Endothelial cell of umbilical vein (primary cell): ENCODE measurements at places on chromosomes 4 and X. TPM values are rescaled to one million over a fixed set of nuclear protein-coding genes. Genes with fewer than 3 reads are reported as not detected.

DNA sequence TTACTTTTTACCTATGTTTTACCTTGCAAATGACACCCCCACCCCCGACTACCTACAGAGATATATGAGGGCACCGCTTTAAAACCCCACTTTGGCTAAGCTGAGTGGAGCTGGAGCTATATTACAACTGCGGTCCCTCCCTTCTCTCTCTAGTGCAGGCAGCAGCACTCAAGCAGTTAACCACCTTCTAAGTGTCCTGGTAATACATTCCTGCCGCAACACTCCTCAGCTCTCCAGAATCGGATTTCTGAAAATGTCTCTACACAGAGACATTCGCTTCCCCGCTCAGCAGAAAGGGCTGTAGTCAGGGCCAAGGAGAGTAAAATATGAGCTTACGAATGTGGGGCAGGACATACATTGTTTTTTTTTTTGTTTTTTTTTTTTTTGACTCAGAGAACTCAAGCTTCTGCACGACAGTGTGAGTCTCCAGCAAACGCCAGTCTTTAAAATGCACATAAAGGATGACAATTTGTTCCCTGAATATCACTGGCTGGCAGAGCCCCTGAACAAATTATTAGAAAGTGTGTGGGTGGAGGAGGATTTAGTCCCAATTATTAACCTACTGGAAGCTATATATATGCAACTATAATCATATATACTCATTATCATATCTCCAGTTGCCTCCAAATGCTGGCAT is 287.0 kb upstream of the TET2 start:
- DNase-seq = no peak

DNA sequence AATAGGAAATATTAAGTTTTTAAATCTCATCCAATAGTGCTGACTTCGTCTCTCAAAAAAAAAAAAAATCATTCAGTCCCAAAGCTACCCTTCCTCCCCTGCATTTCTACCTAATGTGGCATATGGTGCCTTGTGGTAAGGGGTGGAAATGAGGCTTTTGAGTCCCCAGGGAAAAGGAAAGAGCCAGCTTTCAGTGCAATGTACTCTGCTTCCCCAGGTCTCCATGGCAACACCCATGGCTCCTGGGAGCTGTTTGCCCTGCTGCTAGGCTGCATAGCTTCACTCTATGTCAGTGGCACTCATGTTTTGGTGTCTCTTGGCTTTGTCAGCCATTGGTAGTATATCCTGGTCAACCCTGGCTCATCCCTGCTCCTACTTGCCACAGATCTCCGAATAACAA is 175.9 kb downstream of the SLC39A8 start:
- no peak for DNase-seq

- no peak for DNase-seq
These were observed 67.4 kb upstream of the BCOR start for GRCh38 chrX:40165206-40165605.

CXCL8 gene
- polyA plus RNA-seq = 3.4 and 6.4 TPM in 2 replicates

ADGRG4 gene
- polyA plus RNA-seq = 0.08 and 0.13 TPM in 2 replicates

PAGE5 gene
- polyA plus RNA-seq = not detected in 2 replicates

SPANXD gene
- polyA plus RNA-seq = not detected in 2 replicates

GRCh38 chr4:62771983-62772557 is 1571.9 kb downstream of the ADGRL3 start:
- no peak for DNase-seq

PITX2 gene
- 0.04 and 0.11 TPM in 2 replicates for polyA plus RNA-seq

GPC3 gene
- polyA plus RNA-seq = not detected in 2 replicates

DNA sequence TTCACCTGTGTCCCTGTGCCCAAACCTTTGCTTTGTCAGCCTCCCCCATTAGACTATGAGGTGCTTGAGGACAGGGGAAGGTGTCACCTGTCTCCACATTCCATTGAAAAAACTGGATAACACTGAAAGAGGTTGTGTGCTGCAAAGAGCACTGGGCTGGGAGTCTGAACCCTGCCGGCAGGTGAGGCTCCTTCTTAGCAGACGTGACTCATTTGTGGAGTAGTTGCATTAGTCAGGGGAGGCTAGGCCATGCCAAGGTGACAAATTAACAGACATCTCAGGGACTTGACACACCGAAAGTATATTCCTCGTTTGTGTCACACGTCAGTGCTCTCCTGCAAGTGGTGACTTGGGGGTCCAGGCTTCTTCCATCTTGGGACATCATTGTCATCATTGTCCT is 95.9 kb upstream of the STX18 start:
- DNase-seq = no peak

GRCh38 chr4:151717909-151718628 is 42.7 kb downstream of the GATB start:
- DNase-seq = no peak
